A549 treated with DMSO at 1 μM for 4 hours (cell line): ENCODE measurements at places on chromosomes 2 and 18. TPM values are rescaled to one million over a fixed set of nuclear protein-coding genes. Genes with fewer than 3 reads are reported as not detected.

Gene NTSR2
- not detected in 5 replicates for total RNA-seq

Gene ERLEC1
- total RNA-seq: 53.1 to 68.1 TPM (median 60.2 TPM) in 5 replicates

Gene CFC1
- total RNA-seq: not detected in 5 replicates

Gene GPC1
- 175 to 222 TPM (median 194 TPM) in 5 replicates for total RNA-seq

Gene DLGAP1
- 0.09 to 0.10 TPM in 2 of 5 replicates, not detected in the others for total RNA-seq

Gene DIS3L2
- 11.6 to 16.3 TPM (median 13.9 TPM) in 5 replicates for total RNA-seq

Gene DSG1
- not detected in 5 replicates for total RNA-seq

Gene OTOF
- 0.03 to 0.11 TPM (median 0.09 TPM) in 5 replicates for total RNA-seq

Gene SPP2
- total RNA-seq: not detected in 5 replicates

Gene CROCC2
- not detected in 5 replicates for total RNA-seq

Gene CENPA
- 44.0 to 61.8 TPM (median 54.6 TPM) in 5 replicates for total RNA-seq

Gene SCG2
- 0.94 to 1.5 TPM (median 1.2 TPM) in 5 replicates for total RNA-seq

Gene EFR3B
- total RNA-seq: 15.9 to 17.9 TPM (median 16.8 TPM) in 5 replicates

Gene NCL
- 759 to 927 TPM (median 863 TPM) in 5 replicates for total RNA-seq

Gene TMEM198
- total RNA-seq: 0.54 to 1.3 TPM (median 0.95 TPM) in 5 replicates

Gene RASGRP3
- total RNA-seq: 1.0 to 3.2 TPM (median 1.6 TPM) in 5 replicates

Gene ANKRD30BL
- total RNA-seq: not detected in 5 replicates

Gene SULT1C2
- 0.22 to 0.72 TPM (median 0.45 TPM) in 5 replicates for total RNA-seq

Gene FABP1
- not detected in 5 replicates for total RNA-seq

Gene RGPD6
- 7.4 to 14.8 TPM (median 11.0 TPM) in 5 replicates for total RNA-seq

Gene NGEF
- total RNA-seq: 16.1 to 20.4 TPM (median 16.8 TPM) in 5 replicates

Gene DYNAP
- total RNA-seq: not detected in 5 replicates

Gene AMER3
- total RNA-seq: not detected in 5 replicates

Gene TCF23
- not detected in 5 replicates for total RNA-seq

Gene RAB11FIP5
- total RNA-seq: 35.3 to 38.8 TPM (median 37.0 TPM) in 5 replicates
